Ureter (tissue), 1 donor: ENCODE measurements at places on chromosomes 1 and 21. TPM values are rescaled to one million over a fixed set of nuclear protein-coding genes. Genes with fewer than 3 reads are reported as not detected.

GRCh38 chr1:197313713-197314112 is 45.7 kb downstream of the CRB1 start:
- DNase-seq = no peak

DNA sequence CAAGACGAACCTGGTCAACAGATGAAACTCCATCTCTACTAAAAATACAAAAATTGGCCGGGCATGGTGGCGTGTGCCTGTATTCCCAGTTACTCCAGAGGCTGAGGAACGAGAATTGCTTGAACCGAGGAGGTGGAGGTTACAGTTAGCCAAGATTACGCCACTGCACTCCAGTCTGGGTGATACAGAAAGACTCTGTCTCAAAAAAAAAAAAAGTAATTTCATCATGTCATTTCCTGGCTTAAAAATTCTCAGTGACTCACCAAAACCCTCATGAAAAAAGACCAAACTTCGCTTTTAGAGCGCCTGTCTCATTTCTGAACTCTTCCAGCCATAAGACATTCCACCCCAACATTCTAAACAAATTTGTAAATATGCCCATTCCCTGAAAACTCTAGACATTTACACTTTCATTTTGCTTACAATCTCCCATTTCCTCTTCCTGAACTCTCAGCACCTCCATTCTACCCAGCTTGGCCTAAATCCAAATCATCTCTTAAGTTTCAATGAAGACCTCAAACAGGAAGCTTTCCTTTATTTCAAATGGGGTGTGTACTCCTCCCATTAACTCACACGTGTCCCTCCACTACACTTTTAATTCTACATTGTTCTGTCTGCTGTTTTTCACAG is 50.5 kb upstream of the PRRC2C start:
- DNase-seq = no peak

- DNase-seq = no peak
Observed at GRCh38 chr1:86703696-86704457, 499 bp upstream of the SH3GLB1 start.

DNA sequence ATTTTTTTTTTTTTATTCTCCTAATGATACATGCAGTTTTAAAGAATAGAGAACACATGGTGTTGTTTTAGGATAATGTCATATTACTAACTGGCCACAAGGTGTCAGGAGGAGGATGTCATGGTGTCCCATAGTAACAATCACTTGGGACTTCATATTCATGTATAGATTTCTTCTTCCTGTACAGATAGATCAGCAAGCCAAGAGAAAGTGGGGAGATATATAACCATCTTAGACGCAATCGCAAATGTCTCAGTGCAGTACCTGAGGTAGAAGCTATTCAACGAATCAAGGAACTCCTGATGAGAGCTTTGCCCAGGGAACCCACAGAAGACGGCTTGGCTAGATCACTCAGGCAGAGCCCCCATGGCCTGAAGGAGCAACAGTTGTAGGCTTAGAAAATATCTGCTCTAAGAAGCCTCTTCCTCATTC is 12.3 kb downstream of the OR2T11 start:
- DNase-seq = no peak

DNA sequence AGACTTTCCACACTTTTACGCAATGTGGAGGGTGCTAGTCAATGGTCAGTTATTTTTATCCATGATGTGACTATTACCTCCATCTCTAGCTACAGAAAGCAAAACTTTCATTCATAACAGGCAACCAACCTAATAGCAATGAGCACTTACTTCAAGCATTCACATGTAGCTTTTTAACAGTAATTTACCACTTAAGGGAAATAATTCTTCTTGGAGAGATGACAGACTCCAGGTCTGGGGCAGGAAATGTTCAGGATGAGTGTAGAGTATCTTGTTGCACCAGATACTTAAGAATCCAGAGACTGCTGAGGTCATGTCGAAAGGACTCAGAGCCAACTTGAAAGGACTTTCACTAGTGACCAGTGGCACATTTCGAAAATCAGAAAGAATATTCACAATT is 347.6 kb downstream of the CHRM3 start:
- no peak for DNase-seq

DNA sequence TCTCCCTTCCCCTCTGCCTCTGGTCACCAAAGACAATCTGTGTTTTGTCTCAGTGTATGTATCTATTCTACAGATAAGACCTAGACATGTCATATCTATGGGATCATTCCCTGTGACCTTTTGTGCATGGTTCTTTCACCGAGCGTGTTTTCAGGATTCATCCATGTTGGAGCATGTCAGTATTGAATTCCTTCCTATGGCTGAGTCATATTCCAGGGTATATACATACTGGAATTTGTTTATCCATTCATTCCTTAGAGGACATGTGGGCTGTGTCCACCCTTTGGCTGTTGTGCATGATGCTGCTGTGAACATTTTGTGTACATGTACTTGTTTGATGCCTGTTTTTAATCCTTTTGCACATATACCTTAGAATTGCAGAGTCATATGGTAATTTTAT is 69.9 kb downstream of the NFASC start:
- no peak for DNase-seq

DNA sequence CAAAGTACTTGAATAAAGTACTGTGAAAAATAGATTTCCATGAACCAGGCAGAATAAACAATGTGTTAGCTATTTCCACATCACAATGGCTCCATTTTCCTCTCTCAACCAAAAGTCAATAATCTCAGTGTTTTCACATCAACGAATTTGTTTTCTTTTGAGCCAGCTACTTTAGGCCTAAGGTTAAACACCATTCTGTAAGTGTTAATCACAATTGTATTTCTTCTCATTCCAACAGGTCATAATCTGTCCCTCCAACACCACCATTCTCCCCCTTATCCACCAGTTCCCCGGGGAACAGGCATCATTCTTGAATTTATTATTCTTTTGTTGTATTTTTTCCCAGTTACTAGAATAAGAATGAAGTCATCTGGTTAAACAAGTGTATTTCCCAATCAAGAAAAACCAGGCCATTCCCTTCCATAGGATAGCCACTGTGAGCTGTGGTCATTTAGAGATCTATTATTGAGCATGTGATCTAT is 66.2 kb upstream of the PALMD start:
- DNase-seq = no peak

DNA sequence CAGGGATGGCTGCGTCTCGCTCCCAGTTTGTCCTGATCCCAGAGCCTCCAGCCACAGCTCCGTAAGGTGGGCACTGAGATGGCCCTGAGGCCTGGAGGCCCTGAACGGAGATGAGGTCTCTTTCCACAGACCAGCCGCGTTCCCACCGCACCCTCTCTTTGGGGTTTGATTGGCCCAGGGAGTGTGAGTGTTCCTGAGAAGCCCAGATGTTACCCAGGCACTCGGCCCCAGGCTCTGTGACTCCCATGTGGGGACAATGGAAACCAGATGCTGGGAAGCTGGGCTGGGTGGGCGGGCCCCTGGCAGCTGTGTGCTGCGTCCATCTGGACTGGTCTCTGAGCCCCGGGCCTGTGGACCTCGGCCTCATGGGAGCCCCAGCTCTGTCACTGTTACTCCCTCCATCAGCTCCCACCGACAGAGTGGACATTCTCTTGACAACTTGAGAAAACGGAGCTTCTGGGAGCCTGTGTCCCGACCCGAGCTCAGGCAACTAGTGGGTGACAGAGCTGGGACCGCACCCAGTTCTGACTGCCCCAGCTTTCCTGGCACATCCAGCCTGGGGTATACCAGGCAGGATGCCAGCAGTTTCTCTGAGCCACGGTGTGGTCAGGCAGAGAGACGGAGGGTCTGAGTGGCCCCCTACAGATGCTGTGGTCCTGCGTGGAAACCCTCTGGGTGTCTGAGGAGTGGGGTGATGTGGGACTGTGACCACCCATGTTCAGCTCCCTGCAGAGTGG is 9.8 kb upstream of the COL6A1 start:
- DNase-seq = peak; percentile 65

- no peak for DNase-seq
Observed at GRCh38 chr21:36147911-36148310, 8.7 kb upstream of the DOP1B start.

GRCh38 chr1:226355669-226356551 is 46.9 kb upstream of the LIN9 start:
- DNase-seq = no peak

GRCh38 chr1:30688920-30689794 is 34.2 kb downstream of the MATN1 start:
- no peak for DNase-seq

GRCh38 chr1:58155418-58156123 is 391.0 kb downstream of the OMA1 start:
- DNase-seq = no peak

- DNase-seq = no peak
Observed at GRCh38 chr1:71783071-71783470, 499.3 kb downstream of the NEGR1 start.

DNA sequence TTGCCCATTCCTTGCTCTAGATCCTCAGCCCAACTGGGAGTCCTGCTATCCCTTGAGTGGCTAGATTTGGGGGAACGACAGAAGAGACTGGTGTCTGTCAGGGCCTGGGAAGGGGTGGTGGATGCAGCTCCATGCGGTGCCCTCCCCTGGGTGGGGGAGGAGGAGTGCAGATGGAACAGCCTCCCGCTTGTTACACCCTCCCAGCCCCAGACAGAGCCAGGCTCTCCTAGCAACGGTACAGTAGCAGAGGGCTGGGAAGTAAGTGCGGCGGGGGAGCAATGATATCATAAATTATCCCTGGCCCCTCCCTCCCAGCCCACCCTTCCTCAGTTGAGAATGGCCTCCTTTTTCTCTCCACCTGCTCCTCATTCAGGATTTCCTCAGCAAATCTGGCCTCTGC is 37.2 kb downstream of the RHBG start:
- DNase-seq = no peak

- peak; percentile 93 for DNase-seq
Observed at GRCh38 chr1:8202182-8202905, 115.6 kb upstream of the SLC45A1 start.

DNA sequence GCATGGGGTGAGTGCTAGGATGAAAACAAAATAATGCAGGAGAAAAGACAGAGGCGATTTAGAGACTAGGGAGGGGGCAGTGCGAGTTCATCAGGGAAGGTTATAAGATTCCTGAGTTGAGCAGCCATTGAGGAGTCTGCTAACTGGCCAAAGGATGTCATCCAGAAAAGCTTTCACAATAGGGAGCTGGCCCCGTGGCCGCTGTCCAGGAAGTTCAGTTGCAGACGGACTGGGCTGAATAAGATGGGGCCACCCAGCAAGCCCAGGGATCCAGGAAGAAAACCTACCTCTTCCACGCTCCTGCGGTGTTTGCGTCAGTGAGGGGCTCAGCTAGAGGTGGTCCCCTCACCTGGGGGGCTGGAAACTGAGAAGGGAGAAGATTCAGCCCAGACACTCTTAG is 4.0 kb upstream of the PKP1 start:
- no peak for DNase-seq

- DNase-seq = no peak
Observed at GRCh38 chr1:232421143-232421796, 208.7 kb downstream of the SIPA1L2 start.

- no peak for DNase-seq
Observed at GRCh38 chr1:63928186-63929105, 154.6 kb downstream of the ROR1 start.

DNA sequence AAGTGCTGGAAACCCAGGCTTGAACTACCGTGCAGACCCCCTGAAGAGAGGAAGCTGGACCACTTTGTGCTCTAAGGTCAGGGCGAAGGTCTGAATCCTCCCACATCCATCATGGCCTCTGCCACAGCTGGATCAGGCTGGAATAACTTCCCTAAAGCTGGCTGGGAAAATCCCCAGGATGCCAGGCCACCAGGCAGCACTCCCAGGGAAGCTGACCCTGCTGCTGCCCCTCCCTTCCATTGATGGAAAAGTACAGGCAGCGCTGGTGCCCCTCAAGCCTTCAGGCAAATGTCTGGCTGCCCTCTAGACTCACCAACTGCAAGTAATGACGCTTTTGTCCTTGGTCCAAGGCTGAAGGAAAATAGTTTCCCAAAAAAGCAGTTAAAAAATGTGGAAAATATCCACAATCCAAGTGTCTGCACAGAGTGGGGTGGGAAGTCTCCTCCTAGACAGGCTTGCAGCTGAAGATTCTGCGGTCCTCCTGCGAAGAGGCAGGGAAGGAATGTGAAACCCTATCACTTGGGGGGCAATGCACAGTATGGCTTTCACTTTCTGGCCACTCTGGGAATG is 39.9 kb upstream of the TSPAN2 start:
- DNase-seq = no peak

- DNase-seq = no peak
Observed at GRCh38 chr1:224383218-224383617, 26.5 kb downstream of the CNIH4 start.

DNA sequence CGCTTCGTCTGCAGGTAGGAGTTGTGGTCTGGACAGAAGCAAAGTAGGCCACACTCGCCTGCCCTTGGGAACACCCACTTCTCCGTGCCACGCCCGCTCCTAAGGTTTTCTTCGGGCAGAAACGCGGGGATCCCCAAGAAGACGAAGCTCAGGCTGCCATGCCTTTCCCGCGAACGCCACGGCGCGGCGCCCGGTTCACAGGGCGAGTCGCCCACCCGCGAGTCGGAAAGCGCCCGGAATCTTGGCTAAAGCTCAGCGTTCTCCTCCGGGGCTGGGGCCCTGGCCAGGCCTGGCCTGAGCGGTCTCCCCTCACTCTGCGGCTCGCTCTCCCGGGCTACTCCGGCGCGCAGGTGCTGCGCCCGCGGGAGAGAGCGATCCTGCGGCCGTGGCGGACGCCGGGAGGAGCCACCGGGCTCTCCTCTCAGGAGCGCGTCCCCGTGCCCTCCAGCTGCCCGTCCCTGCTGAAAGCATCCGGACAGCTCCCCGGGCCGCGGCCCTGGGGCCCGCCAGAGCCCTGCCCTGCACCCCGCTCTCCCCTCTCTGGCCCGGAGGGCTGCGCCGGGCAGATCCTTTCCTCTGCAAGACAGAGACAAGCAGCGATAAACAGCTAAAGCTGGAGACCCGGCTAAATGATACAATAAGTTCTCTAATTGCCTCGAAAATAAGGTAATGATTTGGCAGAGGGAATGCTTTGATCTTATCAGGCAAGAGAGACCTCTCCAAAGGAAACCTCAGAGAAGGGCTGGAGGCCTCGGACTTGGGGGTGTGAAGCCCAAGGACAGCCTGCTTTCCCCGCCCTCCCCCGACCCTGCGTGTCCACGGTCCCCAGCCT is 6.7 kb upstream of the WNT2B start:
- peak; percentile 73 for DNase-seq

GRCh38 chr1:112710159-112710558 is 3.2 kb upstream of the RHOC start:
- DNase-seq = no peak

CRYAA gene
- total RNA-seq = not detected

RBP7 gene
- 8.5 TPM for total RNA-seq

BLZF1 gene
- 32.0 TPM for total RNA-seq

LRRC38 gene
- total RNA-seq = not detected

ERICH3 gene
- total RNA-seq = not detected

TP53BP2 gene
- total RNA-seq = 34.6 TPM

ACTA1 gene
- total RNA-seq = 9.5 TPM

DCDC2B gene
- total RNA-seq = not detected

MFN2 gene
- 116 TPM for total RNA-seq

VHLL gene
- not detected for total RNA-seq

TAS1R1 gene
- not detected for total RNA-seq

NTMT2 gene
- not detected for total RNA-seq

CBR1 gene
- total RNA-seq = 44.2 TPM

KCNQ4 gene
- 3.7 TPM for total RNA-seq

IL12RB2 gene
- 0.60 TPM for total RNA-seq

B3GALT2 gene
- total RNA-seq = 2.3 TPM

TACSTD2 gene
- total RNA-seq = 549 TPM

FCRL1 gene
- total RNA-seq = 0.21 TPM

AADACL3 gene
- not detected for total RNA-seq

IBA57 gene
- total RNA-seq = 11.5 TPM

OLIG2 gene
- total RNA-seq = not detected
